ENCODE measurements at places on chromosomes 13 and 19.

DNA sequence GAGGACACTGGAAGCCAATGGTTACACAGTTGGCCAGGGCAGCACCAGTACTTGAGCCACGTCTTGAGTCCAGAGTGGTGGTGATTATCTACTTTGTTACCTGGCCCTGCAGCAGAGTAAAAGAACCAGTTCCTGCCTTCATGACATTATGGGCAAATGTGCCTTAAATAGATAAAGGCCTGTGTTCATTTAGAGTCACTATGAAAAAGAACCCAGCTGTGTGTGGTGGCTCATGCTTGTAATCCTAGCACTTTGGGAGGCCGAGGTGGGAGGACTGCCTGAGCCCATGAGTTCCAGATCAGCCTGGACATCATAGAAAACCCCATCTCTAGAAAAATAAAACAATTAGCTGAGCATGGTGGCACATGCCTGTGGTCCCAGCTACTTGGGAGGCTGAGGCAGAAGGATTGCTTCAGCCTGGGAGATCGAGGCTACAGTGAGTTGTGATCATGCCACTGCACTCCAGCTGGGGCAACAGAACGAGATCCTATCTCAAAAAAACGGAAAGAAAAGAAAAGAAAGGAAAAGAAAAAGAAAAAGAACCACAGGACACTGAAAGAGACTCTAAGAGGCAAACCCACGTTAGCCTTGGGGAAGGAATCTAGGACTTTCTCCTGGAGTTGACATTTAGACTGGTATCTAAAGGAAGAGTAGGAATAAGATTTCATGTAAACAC is 3.4 kb upstream of the IRF2BP1 start:
- DNase-seq, result no peak

DNA sequence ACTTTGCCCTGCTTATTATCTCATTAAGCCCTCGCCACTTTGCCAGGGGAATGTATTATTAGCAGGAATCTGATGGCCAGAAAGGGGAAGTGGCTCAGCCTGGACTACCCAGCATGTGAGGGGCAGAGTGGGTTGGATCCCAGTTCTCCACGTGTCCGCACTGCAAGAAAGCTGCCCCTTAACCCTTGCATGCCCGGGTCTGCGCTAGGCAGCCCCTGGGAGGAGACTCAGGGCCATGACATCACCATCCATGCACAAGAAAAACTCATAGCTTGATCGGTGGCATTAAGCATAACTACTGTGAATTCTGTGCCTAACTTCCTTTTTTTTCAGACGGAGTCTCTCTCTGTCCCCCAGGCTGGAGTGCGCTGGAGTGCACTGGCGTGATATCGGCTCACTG is 8.9 kb downstream of the CACNG8 start:
- no peak for DNase-seq

- DNase-seq, result no peak
These were observed 142.2 kb downstream of the SIPA1L3 start for GRCh38 chr19:38049105-38049649.

DNA sequence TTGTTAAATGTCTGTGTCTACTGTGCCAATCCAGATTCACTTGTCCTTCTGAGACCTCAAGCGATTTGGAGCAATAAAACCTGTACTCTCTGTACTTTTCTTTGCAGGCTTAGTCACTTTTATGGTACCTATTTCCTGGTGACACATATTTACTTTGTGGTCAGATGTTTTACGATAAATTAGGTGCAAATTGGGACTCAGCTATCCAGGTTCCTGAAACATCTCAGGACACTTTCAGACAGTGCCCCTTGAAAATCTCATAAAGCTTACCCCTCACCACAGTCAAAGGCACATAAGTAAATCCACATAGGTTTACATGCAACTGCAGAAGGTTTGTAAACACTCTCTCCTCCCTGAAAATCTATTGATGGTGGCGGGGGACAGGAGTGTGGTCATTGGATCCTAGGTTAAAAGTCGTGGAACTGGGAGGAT is 438.8 kb downstream of the EFNB2 start:
- DNase-seq, result no peak

DNA sequence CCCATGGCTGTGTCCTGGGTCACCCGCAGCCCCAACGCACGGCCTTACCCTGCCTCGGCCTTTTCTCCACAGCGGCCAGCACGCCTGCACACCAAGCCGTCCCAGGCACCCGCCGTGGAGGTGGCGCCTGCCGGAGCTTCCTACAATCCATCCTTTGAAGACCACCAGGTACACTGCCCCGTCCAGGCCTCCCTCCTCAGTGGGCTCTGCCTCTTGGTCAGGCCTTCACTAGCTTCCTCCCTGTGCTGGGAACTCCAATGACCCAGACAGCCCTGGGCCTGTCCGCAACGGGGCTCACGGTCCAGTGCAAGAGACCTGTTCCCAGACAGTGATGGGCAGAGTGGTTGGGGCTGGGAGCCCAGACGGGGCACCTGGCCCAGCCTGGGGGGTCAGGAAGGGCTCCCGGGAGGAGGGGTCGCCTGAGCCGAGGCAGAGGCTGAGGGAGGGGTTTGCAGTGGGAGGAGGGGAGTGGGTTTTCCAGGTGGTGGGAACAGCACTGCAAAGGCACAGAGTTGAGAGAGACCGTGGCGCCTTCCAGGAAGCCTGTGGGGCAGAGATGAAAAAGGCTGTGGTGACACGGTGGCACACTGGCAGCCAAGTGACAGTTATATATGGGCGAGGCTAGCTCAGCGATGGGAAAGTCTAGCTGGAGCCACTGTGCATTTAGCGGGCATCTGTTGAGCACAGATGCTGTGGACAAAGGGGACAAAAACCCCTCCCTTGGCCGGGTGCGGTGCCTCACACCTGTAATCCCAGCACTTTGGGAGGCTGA is 7.3 kb downstream of the NOP53 start:
- DNase-seq, result no peak

DNA sequence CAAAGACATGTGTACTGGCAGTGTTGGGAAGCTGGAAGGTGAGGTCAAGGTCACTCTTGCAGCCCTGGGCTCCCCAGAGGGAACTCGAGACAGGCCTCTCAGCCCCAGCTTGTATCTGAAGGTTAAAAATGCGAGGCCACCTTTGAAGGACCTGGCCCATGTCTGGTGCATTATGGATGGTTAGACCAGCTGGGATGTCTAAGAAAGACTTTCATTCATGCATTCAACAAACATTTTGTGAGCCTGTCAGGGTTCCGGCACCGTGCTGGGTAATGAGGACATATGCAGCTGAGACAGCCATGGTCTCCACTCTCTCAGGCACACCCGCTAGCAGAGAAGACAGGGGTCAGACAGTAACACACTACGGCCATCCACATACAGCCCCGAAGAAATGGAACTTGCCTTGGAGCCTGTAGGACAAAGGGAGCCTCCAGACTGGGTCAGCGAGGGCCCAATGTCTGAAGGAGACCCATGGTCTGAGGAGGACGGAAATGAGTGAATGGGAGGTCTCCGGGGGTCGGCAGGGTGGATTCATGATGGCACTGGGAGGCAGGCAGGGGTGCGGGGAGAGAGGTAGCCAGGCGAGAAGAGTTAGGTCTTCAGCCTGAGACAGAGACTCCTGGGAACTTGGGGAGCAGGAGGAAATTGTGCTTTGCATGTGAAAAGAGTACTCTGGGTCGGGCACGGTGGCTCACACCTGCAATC is 19.0 kb downstream of the VSTM2B start:
- no peak for DNase-seq

DNA sequence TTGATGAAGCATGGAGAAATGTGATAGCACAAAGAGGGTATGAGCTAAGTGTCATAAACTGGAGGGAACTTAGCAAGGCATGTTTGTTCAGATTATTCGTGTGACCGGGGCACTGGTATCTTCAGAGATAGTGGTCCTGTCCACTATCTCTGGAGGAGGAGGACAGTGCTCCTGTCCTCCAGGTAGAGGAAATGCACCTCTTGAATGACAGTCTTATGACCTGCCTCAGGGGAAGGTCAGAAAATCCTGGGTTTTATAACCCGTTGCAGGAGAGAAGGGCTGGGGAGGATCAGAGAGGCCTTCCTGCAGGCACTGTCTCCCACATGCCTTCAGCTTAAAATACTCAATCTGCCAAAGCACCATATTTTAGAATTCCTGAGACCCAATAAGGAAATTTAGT is 213.5 kb upstream of the UBL3 start:
- DNase-seq, result no peak

DNA sequence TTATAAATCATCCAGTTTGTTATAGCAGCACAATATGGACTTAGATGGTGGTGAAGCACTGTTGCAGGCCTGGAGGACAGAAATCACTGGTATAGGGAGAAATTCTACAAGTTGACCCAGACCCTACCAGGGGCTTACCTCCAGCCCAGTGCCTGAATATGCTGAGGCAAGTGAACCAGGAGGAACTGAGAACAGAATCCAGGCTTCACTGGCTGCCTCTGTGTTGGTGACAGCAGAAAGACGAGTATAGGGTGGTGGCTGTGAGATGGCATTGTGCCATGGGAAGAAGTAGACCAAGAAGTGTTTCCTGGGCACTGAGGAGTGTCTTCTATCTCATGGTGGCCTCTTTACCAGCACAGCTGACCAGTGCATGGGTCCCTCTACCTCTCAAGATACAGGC is 15.9 kb upstream of the EID2 start:
- DNase-seq, result no peak

GRCh38 chr13:23372264-23372906 is 61.1 kb downstream of the SACS start:
- peak; percentile 58 for DNase-seq

- DNase-seq, result no peak
These were observed 8.4 kb downstream of the RGL3 start for GRCh38 chr19:11410682-11411081.

DNA sequence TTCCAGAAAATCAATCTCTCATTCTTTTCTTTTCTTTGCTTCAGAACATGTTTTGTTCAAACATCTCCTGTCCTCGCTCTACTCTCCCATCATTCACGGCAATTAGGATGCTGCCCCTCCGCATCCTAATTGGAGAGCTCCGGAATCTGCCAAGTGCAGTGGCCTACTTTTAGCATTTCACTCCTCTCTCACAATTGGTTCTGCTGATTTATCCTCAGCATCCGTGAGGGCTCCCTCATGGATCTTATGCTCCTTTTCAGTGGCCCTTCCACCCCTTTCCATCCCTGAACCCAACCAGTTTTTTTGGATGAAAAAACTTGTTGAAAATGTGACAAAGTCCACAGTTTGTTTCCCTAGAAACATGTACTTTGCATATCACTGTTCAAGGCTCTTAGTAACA is 22.4 kb downstream of the AMER2 start:
- DNase-seq, result no peak

- no peak for DNase-seq
These were observed 38.9 kb upstream of the NPAS1 start for GRCh38 chr19:46980761-46981160.

GRCh38 chr13:29763436-29764180 is 86.8 kb downstream of the UBL3 start:
- no peak for DNase-seq

- peak; percentile 80 for DNase-seq
These were observed 590 bp upstream of the LGI4 start for GRCh38 chr19:35135389-35135909.

DNA sequence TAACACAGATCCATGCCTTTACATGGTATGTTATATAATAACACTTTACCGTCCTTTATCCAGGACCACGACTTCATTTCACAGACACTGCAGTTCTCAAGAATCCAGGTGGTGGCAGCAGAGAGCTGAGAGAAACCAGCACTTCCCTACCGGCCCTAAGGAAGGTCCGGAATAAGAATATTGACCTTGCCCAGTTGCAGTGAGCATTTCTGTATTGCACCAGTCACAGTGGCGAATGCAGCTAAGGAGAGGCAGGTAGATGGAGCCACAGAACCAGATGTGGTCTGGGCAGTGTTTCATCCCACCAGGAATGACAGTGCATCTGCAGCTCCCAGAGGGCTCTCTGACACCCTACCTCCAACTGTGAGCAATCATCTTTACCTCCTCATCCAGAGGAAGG is 44.6 kb downstream of the ZNF787 start:
- peak; percentile 79 for DNase-seq

DNA sequence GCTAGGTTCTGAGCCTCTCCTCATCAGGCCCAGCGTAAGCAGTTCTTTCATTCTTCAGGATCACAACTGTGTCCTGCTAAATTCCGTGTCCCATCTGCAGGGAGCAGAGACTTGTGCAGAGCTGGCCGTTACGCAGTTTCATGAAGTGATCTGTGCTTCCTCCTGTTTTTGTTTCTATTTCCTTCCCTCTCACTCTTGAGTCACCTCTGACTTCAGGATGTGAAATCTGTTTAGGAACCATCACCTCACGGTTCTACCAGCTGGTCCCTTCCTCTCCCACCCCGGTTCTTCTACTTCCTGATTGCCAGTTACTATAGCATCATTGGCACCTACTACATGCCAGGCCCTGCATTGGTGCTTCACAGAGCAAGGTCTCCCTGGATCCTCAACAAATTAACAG is 8.5 kb downstream of the MAU2 start:
- peak; percentile 65 for DNase-seq

DNA sequence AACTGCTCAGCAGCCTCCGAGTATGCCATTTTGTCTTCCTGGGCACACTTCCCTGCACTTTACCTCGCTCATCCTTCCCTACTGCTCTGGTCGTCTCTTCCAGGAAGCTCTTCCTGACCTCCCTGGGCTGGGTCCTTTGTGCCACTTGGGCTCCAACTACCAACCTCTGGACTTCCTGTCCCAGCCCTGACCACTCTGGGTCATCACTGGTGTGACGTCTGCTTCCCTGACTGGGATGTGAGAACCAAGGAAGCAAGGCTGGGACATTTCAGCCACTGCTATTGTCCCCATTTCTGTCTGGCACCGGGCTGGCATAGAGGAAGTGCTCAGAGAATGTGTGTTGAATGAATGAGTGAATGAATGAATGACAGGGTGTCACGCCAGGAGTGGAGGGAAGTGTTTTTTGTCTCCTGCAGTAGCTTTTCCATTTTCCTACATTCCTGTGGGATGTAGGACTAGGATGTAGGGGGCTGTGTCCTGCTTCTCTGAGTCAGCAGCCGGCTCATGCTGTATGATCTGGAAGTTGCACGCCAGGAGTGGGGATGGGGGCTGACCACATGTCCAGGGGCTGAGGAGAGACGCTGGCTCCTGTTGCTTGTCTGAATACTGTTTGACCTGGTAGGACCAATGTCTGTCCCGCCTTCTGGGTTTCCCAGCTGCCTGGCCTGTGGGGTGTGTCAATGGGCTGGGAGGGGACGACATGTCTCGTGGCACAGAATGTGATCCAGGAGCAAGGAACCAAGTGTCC is 14.7 kb downstream of the NOVA2 start:
- DNase-seq, result peak; percentile 60

DNA sequence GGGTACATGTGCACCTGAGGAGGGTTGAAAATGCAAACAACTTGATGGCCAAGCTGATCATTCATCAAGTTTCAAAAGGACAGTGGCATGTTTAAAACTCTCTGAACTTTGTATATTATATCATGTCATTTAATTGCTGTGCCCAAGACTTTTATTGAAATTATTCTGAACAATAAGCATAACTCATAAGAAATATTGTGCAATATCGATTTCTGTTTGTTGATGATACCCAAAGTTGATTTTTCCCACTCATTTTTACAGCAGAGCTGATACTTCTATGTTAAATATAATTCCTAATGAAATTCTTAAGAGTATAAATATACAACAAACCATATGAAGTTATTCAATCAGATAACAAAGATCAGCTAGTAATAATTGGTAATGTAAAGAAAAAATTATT is 49.1 kb downstream of the PCDH17 start:
- no peak for DNase-seq

Data from dermis blood vessel endothelial cell (primary cell).